GM10248 (cell line): ENCODE measurements at places on chromosomes 6 and 20.

GRCh38 chr6:26241033-26241895 lies 123.7 kb upstream of the BTN3A2 start:
- DNase-seq: no peak

DNA sequence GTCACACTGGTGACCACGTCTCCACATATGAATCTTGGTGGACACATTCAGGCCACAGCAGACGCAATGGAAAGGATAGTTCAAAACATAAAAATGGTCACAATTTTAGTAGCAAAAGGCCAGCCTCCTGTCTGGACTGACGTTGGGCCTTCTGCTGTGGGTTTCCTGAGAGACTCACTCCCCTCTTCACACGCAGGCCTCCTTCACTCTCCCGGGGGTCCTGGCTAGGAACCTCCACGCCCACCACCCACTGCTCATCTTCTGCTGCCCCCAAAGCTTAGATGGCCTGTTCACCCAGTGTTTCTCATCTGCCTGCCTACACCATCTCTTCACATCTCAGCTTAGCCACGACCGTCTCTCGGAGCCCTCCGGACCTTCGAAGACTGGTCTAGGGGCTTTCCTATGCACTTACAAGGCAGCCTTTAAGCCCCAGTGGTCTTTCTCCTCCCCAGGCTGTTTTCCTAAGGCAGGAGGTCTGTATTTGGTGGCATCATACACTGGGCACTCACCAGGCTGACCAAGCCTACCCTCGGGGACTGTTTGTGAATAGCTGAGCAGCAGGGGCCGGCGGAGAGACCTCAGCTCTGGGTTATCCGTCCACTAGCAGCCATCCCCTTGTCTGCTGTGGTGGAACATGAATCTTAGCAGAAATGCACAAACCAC lies 46.6 kb upstream of the AFDN start:
- no peak for DNase-seq

DNA sequence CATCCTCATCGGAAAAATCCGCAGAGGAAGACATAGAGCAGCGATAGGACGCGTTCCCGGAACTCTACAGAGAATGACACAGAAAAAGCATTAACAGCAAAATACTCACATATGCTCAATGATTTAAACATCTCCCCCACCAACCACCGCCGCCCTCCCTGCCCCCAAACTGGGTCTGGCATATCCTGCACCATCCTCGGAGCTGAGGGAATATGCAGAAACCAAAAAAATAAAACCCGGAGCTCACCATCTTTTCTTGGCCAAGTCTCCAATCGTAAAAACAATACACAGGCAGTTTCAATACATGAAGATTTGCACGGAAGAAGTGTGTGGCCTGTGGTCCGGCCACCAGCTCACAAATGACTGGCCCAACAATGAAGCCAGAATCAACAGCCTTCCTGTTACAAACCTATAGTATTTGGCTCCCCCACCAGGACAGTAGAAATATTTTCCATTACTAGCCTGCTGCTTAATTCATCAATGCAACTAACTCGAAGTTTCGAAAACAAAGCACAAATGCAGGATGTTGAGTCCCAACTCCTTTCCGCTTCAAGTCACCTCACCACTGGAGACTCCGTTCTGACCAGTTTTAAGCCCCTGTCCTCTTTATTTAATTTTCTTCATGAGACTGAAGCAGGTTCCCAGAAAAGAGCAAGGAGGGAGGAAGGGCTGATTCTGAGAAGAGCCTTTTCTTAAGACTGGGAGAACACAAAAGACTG lies 103.2 kb upstream of the BEND6 start:
- peak; percentile 73 for DNase-seq

GRCh38 chr6:168261234-168261633 lies 58.3 kb downstream of the DACT2 start:
- DNase-seq: no peak

GRCh38 chr20:23869520-23869919 lies 10.0 kb downstream of the CST5 start:
- no peak for DNase-seq
